Kidney tubule cell (primary cell): ENCODE measurements at places on chromosomes 13 and 19.
A peak's percentile ranks its signal among the peaks of the same experiment; 100 is the strongest.

GRCh38 chr19:17296976-17297375, 6.2 kb downstream of the ABHD8 start:
- peak; percentile 63 for DNase-seq

- no peak for DNase-seq
These were observed 69.8 kb upstream of the STARD13 start for GRCh38 chr13:33355201-33355895.

DNA sequence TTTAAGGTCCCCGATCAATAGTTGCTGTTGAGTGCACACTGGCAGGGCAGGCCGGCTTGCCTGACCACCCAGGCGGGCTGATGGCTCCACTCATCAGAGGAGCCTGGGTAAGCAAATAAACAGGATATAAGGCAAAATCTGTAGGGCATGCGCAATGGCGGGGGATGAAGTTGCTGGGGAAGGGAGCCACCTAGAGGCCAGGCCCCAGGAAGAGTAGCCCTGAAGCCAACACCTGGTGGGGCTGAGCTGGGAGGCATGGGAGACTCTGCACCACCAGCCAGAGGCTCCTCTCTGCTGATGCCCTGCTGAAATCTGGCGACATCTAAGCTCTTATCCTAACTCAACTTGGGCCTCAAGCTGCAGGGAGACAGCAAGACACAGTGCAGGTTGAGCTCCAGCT, 324.3 kb downstream of the ZNF536 start:
- peak; percentile 42 for DNase-seq

DNA sequence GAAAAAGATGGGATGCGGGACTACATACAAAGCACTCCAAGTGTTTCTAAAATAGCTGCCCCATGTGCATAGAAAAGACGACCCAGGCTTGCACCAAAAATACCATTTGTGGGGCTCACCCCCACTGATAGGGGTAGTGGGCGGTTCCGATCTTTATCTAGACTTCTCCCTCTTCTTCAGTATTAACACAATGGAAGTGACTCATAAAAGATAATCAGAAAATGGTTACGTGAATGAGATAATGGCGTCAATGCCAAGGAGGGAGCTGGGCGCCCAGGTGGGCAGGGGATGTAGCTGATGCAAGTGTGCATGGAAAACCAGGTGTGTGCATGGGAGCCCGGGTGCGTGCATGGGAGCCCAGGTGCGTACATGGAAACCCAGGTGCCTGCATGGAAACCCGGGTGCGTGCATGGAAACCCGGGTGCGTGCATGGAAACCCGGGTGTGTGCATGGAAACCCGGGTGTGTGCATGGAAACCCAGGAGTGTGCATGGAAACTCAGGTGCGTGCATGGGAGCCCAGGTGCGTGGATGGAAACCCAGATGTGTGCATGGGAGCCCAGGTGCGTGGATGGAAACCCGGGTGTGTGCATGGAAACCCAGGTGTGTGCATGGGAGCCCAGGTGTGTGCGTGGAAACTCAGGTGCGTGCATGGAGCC, 32.7 kb downstream of the LAMP1 start:
- no peak for DNase-seq

- DNase-seq, result no peak
These were observed 66.5 kb downstream of the SERP2 start for GRCh38 chr13:44440046-44440608.

GRCh38 chr13:113734099-113734825, 24.8 kb upstream of the TMEM255B start:
- DNase-seq, result no peak

- DNase-seq, result no peak
These were observed 9.6 kb upstream of the GPR183 start for GRCh38 chr13:99316657-99317256.

DNA sequence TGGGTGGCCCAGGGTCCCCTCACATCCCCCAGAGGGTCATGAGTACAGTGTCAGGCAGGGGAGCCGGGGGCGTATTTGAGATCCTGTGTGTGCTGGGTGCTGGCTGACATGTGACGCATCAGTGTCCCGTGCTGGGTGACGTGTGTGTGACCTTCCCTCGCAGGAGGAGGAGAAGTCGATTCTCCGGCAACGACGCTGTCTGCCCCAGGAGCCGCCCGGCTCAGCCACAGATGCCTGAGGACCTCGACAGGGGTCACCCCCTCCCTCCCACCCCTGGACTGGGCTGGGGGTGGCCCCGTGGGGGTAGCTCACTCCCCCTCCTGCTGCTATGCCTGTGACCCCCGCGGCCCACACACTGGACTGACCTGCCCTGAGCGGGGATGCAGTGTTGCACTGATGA, 25.8 kb downstream of the PNPLA6 start:
- DNase-seq, result no peak

DNA sequence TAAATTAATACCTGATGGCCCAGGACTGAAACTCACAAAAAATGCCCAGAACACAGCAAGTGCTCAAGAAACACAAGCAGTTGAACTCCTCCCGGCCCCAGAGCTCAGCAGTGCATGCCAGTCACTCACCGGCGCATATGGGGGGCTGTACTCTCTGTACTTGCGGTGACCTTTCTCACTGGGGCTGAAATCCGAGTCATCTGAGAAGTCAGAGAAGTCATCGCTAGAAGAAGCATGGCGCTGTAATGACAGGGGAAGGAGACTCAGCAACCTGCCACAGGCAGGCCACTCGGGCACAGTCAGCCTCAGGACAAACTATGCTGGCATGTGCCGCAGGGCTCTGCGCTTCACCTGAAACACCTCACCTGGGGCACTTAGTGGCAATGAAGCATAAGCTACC, 19.7 kb downstream of the ZC3H4 start:
- DNase-seq, result peak; percentile 45

DNA sequence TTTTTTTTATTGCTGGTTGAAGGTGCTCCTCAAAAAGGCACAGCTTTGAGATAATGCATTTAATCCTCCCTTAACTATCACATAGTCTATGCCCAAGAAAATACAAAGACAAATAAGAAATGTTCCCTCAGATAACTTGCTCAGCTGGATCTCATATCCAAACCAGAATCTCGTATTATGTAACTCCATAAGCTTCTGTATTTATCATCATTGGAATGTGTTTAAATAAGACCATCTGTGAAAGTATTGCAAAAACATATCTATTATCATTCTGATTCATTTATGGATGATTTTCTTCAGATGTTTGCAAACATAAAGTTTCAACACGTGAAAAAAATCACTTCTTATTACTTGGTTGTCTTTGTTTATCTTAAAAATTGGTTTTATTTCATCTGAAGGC, 190.9 kb downstream of the IRS2 start:
- no peak for DNase-seq

- DNase-seq, result no peak
These were observed 5.1 kb downstream of the CHMP2A start for GRCh38 chr19:58549664-58550361.

DNA sequence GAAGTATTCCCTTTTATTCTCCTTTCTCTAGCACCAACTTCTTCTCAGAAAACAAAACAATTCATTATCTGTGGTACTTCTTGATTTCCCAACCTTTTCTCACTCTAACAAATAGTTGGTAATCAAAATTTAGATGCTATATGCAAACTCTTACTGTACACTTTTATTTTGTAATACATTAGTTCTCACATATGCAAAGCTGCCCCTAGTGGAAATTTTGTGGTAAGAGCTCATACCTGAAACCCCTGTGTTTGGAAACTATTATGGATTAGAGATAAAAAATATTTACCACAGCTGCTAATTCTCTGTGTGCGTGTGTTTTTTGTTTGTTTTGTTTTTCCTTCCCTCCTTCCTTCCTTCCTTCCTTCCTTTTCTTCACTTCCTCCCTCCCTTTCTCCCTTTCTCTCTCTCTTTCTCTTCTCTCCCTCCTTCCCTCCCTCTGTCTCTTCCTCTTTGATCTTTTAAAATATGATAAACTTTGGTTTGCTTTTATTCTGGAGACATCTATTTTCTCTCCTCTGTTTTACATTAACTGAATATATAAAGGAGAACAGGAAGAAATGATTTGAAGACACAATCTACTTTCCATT, 537.4 kb downstream of the SLITRK6 start:
- no peak for DNase-seq

DNA sequence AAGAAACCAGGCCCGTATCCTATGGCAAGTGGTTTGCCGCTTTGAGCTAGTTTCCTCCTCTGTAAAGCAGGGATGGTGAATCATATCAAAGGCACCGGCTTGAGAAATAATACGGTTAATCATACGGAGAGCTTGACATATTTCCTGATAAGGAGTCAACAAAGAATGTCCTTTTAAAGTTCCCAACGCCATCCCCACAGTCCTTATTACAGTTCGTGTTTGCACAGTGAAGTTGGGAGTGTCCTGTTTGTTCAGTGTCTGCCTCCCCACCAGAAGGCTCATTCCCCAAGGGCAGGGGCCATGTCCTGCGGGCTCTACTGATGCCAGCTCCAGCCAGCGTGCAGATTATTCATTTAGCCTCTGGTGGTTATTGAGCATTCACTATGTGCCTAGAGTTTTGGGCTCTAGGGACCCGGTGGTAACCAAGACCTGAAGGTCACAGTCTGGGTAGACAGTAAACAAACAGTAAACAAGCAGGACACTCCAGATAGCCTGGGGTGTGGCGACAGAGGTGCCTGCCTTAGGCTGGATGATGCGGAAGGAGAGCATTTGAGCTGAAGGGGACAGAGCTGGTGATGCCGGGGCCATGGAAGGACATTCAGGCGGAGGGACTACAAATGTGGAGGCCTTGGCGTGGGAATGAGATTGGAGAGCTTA, 6.3 kb downstream of the GRAMD1A start:
- DNase-seq, result peak; percentile 84

DNA sequence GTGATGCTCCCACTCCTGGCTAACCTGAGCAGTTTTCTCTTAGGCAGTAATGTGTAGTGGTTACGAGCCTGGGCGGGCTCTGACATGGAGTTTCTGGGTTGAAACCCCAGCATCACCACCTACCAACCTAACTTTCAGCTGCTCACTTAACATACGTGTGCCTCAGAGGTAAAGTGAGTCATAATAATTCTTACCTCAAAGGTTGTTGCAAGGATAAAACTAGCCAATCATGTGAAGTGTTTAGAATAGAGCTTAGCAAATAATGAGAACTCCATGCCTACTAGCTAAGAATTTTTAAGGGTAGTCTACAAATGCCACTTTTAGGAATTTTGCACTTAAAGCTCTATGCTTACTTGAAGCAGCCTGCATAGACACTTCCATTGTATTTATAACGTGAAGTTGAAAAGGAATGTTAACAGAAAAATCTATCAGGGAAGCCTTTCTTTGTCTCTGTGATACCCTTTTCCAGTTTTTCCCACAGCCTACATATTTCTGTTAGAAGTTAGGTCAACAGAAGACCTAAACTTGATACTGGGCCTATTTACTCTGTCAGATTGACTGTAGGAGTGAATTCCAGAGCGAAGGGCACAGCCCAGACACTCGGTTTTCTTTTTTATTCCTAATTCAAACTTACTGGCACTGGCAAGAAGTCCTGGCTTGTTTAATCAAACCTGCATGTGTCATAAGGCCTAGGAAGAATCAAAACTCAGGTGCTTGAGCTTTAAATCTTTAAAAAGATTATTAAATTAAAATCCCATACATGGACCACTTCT, 90.7 kb downstream of the FREM2 start:
- no peak for DNase-seq

DNA sequence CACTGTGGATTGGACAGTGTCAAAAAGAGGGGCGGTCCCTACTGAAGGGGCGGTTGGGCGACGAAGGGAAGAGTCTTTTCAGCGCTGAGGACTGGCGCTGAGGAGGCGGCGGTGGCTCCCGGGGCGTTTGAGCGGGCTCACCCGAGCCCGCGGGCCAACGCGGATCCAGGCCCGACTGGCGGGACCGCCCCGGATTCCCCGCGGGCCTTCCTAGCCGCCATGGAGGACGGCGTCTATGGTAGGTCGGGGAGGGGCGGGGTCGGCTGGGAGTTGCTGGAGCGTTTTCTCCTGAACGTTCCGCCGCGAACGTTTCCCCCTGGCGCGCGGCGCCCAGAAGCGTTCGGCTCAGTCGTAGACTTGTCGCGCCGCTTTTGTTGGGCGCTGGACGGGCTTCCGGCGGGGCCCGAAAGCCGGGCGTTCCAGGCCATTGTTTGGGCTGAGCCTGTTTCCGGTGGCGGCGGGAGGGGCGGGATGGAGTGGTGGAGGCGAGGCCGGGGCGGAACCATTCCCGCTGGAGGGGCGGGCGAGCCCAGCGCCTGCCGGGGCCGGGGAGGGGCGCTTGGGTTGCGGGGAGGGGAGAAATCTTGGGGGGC, at the start of gene CYTH2:
Gene CYTH2, plus strand, starts transcription at position 81 of the 593 bp plus-strand sequence. Its CDS starts 139 bp downstream, at position 220.
- peak; percentile 84 for DNase-seq

GRCh38 chr13:112910016-112910415, 59.0 kb upstream of the MCF2L start:
- no peak for DNase-seq

DNA sequence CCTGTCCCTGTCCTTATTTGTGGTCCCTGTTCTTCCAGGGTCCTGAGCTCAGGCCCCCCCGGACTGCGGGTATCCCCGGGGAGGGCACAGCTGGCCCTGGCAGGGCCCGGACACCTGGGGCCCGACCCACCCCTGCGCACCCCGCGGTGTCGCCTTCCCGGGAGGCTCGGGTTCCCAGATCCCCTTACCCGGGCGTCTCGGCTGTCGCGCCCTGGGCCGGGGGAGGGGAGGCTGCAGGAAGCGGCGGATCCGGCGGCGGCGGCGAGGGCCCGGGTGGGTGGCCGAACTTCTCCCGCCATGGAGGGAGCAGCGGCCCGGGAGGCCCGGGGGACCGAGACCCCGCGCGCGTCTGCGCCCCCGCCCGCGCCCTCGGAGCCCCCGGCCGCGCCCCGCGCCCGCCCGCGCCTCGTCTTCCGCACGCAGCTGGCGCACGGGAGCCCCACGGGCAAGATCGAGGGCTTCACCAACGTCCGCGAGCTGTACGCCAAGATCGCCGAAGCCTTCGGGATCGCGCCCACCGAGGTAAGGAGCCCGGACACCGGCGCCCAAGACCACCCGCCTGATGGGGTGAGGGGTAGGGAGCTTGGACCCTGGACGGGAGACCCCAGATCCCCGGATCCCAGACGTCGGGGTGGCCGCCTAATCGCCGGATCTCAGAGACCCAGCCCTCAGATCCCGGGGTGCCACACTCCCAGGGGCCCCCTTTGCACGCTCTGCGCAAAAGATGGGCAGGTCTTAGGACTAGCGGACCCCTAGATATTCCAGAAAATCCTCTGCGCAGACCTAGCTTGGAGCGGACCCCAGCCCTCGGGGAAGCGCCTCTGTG, at the start of gene GIPC3:
Gene GIPC3, plus strand, starts transcription at position 178 of the 826 bp plus-strand sequence. Its CDS starts 120 bp downstream, at position 298.
- DNase-seq, result no peak

GRCh38 chr19:19381007-19381926, 24.2 kb upstream of the GATAD2A start:
- DNase-seq, result no peak

- DNase-seq, result peak; percentile 21
These were observed 1484.8 kb downstream of the EFNB2 start for GRCh38 chr13:105050686-105051085.

DNA sequence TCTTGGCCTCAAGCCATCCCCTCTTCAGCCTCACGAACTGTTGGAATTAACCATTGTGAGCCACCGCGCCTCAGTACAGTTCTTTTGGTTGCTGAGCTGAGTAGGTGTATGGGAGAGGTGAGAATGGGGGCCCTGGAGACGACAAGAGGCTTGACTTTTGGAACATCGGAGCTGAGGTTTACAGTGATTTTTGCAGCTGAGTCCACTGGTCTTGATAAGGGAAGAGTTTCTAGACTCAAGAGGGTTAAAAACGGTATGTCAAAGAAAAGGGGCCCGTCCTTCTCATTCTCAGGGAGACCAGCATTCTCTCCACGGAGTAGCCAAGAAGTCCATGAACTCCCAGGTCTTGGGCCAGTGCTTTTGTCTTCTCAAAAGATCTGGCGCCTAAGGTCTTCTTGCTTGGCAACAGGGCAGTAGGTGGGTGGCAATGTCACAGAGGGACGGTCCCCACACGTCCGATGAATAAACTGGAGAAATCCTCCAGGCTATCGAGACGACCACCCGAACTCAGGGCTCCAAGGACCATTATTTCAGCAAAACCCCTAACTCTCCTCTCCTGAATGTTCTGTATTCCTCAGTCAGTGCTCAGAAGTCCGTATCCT, 6.4 kb upstream of the QTRT1 start:
- no peak for DNase-seq
